ENCODE measurements at places on chromosomes 7 and 10.

DNA sequence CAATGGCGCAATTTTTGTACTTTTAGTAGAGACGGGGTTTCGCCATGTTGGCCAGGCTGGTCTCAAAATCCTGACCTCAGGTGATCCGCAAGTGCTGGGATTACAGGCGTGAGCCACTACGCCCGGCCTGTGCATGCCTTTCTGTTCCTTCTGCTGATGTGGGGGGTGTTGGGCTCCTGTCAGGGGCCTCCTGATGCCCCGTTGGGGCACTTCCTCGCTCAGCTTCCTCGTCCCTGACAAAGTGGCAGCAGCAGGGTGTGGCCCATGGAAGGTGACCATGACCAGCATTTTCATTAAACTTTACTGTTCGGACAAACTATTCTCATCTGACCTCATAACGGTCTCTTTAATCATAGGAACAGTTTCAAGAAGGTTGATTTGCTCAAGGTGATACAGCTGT is 69.4 kb downstream of the TBXAS1 start:
- DNase-seq, result no peak

GRCh38 chr10:47158116-47159071 is 141.6 kb upstream of the GDF10 start:
- DNase-seq, result no peak

- no peak for DNase-seq
Observed at GRCh38 chr10:89351780-89352597, 24.2 kb downstream of the IFIT3 start.

GRCh38 chr10:97408496-97408992 is 7.4 kb upstream of the RRP12 start:
- DNase-seq, result no peak

GRCh38 chr10:2993636-2994035 is 73.7 kb upstream of the PFKP start:
- no peak for DNase-seq

GRCh38 chr10:49164559-49165188 is 23.5 kb downstream of the TMEM273 start:
- peak; percentile 92 for DNase-seq

DNA sequence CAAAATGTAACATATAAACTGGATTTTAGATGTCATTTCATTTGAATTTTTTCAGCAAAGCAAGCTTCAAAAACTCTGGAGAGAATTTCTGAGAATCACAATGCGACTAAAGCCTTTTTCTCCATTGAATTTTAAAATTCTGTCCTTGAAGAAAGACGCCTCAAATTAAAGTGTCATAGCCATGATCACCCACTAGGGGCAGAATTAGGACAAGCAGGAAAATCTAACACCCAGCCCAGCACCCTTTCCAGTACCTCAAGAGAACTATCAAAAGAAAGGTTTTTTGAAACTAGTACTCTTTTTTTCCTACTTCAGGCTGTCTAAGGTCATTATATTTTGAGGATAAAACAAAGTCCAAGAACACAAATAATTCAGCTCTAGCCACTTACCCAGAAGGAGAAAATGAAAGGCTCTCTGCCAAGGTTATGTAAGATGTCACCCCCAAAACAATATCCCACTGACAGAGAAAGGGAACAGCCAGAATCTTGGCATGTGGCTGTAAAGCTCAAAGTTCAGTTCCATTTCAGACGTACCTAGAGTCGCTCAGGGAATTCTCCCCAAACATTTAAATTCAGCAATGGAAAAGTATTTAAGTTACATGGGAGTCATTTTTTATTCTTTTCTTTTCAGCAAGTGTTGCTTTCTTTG is 299.4 kb downstream of the SNX13 start:
- DNase-seq, result peak; percentile 71

- no peak for DNase-seq
Observed at GRCh38 chr10:129951101-129951969, 12.7 kb downstream of the EBF3 start.

GRCh38 chr10:112946649-112947048 is 3.4 kb upstream of the TCF7L2 start:
- DNase-seq, result no peak

- DNase-seq, result no peak
Observed at GRCh38 chr10:51729822-51730555, 30.6 kb upstream of the CSTF2T start.

DNA sequence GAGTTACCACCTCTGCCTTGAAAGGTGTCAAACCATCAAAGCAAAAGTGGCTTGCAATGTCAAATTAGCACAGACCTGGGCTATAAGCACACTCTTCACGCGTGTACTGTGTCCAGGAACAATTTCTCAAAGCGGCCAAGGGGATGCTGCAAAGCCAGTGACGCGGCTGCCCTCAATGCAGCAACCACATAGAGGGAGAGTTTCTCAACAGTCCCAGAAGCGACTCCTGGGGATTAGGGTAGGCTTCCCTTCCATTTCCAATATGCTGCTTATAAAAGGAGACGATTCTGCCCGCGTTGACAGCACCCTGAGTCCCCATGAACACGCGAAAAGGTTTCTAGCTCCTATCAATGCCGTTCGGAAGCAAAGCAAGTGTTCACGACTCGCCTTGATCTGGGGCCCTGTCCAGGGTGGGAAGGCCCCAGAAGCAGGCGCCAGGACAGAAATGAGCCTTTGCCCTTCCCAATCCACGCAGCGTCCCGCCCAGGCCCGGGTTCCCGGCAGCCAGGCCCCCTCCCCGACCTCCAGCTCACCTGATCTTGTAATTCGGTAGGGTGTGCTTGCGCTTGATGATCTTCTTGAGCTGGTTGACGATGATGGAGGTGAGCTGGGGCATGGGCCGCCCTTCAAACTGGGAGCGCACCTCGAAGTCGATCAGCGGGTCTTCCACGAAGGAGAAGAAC is 1.3 kb downstream of the PDZD8 start:
- DNase-seq, result peak; percentile 43
